Fibroblast of skin of scalp (primary cell): ENCODE measurements at places on chromosomes 1 and 21.

- no peak for DNase-seq
Observed at GRCh38 chr1:6800745-6801144, 15.5 kb downstream of the CAMTA1 start.

DNA sequence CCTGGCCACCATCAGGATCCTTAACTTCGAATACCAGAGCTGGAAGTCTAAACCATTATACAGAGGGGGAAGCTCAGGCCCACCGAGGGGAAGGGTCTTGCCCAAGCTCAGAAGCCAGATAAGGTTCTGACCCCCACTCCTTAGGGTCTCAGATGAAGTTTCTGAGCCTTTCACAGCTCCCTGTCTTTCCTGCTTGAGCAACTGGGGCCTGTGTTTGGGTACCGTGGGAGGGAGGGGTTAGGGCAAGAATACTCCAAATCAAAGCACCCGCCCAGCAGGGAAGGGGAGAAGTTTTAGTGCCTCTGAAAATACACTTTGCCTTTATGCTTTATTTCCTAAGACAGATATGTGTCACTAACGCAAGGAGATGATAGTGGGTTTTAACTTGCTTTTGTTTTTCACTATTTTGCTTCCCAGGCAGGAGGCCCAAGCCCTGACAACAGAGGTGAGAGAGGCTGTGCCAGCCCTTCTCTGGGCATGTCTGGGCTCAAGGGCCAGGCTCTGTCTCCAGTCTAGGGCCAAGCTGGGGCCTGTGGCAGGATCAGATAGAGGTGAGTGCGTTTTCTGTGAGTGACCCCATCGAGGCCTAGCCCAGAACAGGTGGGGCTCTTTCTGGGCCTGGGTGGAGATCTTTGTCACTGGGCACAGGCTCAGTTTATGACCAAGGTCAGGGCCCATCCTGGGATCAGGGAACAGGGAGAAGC lies 20.5 kb upstream of the TENT5B start:
- DNase-seq, result no peak

GRCh38 chr1:24084050-24084449 lies 27.9 kb downstream of the MYOM3 start:
- DNase-seq, result no peak

DNA sequence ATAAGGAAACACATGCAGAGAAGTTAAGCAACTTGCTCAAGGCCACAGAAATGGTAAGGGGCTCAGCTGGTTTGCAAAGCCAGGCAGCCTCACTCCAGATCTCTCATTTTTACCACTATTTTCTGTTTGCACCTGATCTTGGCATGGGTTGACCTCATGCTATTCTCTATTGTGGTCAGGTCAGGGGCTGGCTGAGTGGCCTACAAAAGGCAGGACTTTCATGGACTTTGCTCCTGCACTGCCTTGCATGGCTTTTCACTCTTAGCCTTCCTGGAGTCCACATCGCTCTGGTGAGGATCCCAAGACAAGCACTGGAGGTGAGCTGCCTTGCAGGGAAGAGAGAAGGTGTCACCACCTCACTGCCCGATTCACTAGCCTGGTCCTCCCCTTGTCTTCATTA lies 56.8 kb upstream of the CSF3R start:
- no peak for DNase-seq

DNA sequence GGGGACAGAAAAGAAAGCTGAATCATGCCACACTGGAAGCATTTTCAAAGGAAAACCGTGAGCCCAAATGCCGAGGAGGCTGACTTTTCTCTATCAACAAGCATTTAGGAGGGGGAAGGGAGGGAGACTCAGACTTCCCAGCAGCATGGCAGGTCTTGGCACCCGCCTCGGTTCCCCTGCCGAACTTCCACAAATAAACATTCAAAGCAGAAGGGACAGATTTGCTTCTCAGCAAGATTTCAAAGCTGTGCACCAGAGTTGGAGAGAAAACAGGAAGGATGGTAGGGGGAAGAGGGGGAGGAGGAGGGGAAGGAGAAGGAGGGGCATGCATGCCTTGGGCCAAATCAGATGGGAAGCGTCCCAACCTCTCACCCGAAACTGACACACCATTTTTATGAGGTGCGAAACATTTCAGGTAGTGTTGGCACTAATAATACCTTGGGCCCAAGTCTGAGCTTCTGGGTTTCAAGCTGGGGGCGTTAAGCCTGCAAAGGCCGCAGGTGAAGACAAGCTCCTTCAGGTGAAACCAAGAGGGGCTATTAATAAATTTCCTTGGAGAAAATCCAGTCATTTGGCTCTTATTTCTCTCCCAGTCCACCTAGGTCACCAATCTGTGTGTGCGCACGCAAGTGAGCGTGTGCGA lies 26.4 kb downstream of the ABCA4 start:
- DNase-seq, result peak; percentile 80

- DNase-seq, result no peak
Observed at GRCh38 chr1:51636191-51636590, 19.3 kb downstream of the OSBPL9 start.

GRCh38 chr21:46131838-46132651 lies 23.3 kb downstream of the FTCD start:
- DNase-seq, result no peak

DNA sequence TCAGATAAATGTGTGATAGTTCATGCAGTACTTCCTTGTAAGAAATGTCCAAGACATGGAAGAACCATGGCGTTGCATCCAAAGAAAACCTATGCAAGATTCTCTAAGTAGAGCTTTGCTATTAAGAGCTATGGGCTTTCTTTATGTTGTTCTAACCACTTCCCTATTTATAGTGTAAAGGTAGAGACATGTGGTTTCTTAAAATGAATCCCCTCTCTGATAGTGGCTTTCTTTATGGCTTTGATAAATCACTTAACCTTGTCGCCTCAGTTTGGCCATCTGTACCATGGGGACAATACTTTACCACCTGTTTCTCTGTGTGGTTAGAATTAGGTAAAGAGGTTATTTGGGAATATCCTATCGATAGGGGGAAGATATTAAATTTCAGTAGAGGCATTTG lies 305.5 kb downstream of the NFIA start:
- DNase-seq, result no peak

DNA sequence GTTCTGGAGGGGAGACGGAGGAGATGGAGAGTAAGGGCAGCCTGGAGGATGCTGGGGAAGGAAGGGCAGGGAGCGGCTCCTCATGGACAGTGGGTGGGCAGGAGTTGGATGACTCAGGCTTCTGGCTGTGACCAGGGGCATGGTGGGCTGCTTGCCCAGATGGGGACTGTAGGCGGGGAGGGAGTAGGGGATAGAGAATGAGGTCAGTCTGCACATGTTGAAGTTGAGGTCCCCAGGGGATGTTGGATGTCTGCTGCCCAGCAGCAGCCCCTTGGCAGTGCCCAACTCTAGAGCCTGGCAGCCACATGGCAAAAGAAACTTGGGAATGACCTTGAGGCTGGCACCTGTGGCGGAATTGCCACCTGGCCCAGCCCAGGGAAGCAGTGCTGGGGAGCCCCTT lies 6.4 kb downstream of the SELENON start:
- DNase-seq, result peak; percentile 69

- DNase-seq, result peak; percentile 90
Observed at GRCh38 chr1:54273092-54273794, 73.3 kb downstream of the MRPL37 start.

- no peak for DNase-seq
Observed at GRCh38 chr21:20276954-20277353, 721.3 kb upstream of the NCAM2 start.

GRCh38 chr1:66452162-66452561 lies 81.8 kb upstream of the SGIP1 start:
- no peak for DNase-seq

GRCh38 chr1:244439391-244440032 lies 12.2 kb downstream of the ADSS2 start:
- DNase-seq, result no peak

- peak; percentile 92 for DNase-seq
Observed at GRCh38 chr1:29243871-29244200, 7.5 kb downstream of the PTPRU start.

DNA sequence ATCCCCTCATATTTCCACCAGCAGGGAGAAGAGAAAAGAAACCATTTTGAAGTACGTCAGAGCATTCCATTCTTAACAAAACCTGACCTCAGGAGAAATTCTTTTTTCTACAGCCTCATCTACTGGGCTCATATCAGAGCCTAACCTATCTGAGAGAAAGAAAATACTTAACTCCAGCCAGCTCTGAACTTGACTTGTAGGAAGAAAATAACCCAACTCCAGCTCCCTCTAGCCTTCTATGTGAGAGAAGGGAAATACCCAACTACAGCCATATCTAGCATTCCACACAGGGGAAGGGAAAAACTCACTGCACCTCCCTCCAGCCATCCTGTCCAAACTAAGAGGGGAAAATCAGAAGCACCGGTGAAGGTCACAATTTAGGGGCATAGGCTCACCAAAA lies 57.7 kb downstream of the SPATA6 start:
- no peak for DNase-seq

DNA sequence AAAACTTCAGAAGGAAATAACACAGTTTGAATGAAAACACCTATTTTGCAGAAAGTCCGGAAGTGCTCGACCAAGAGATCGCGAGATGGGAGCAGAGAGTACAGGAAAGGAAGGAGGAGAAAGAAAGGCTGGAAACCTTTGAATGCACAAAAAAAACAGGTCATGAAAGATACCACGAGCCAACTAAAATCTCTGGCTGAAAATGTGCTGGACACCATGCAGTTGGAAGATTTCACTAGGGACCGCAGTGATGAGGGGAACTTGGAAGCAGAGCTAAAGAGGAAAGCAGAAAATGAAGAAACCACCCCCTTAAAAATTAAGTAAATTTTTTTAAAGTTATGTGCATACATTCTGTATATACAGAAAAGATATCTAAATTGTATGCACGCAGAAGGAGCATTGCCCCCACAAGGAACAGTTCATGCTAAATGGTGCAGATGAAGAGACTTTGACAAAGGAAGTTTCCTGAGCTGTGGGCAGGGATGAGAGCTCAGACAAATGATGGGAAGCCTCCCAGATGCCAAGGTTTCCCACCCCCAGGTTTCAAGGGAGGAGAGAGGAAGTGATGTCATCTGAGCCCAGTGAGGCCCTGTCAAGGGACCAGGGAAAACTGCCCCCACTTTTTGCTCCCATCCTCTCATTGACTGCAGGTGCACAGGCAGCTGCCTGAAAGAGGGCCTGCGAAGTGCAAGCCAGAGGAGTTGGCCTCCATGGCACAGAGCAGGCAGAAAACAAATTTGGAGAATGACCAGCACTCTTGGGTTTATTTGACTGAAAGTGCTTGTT lies 52.5 kb downstream of the ETS2 start:
- no peak for DNase-seq

- no peak for DNase-seq
Observed at GRCh38 chr1:221648201-221648600, 93.7 kb downstream of the DUSP10 start.

DNA sequence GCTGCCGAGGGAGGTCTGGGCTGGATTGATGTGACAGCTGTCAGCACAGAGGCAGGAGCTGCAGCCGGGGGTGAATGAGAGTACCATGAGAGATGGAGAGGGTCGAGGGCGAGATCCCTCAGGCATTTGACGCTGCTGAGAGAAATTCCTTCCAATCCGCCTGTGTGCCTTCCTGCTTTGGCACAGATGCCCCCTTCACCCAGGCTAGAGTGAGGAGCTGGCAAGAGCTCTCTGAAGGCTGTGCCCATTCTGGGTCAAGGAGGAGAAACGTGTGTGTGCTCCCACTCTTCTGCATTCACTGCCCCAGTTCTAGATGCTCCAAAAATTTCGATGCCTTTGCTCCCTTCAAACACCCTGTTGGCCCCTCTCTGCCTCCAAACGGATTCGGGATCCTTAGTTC lies 4.8 kb downstream of the ARTN start:
- DNase-seq, result no peak

DNA sequence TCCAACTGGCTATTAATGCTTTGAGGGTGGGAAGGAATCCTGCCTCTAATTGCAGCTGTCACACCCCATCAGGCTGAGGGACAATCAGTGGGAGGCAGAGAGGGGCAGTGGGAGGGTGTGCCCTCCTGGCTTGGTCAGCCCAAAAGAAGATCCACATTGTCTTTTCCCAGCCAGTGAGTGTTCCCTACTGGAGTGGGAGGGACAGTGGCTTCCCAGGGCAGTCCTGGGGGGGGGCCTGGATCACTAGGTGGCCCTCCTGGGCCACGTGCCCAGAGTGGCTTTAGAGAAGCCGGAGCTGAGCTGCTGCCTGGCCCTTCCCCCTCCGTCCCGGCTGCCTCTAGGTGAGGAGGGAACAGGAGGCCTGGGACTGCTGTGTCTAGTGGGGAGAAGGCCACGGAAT lies 14.0 kb downstream of the INKA2 start:
- no peak for DNase-seq

GRCh38 chr1:203563291-203563690 lies 63.3 kb upstream of the ATP2B4 start:
- DNase-seq, result peak; percentile 72

DNA sequence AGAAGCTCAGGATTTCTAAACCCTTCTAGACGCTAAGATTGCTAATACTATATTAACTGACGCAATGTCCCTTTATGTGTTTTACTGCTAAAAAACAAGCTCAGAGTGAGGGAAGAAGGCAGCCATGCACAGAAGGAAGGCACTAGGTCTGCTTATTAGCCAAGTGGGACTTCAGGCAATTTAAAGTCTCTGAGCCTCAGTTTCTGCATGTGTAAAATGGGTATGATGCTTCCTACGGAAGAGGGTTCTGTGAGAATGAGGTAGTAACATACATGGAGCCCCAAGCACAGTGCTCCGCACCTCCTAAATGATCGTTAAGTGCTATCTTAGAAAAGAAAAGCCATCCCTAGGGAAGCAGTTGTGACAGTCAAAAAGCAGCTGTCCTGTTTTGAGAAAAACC lies 16.9 kb downstream of the MIS18A start:
- no peak for DNase-seq

DNA sequence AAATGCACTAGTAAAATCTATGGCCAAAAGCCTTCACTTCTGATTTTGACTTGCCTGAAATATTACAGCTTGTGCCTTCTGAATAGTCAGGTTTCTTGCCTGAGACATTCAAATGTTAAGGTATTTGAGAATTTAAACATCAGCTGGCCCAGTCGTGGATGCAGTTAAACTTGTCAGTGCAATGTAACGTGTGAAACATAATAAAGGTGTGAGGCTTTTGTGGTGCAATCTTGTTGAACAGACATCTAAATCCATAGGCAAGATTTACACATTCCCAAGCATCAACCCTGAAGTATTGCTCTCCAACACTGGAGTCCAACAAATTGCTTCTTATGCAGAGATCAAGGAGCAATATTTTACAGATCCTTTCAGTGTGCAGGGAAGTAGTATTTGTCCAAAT lies 4.4 kb downstream of the CCN1 start:
- peak; percentile 76 for DNase-seq

DNA sequence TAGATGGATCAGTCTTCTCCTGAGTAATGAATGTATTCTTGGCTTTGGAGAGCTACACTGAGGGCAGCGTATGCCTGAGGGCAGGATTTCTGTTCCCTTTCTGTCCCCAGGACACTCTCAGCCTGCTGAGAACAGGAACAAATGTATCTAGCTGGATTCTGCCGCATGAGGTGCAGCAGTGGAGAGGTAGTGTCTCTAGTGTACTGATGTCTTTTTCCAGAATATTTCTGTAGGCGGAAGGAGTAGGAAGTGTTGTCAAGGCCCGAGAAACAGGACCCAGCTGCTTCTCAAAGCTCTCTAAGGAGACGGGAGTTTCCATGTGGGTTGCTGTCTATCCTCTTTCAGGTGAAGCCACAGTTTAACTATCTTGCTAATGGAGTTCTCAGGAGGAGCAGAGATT lies 65.5 kb downstream of the MT1HL1 start:
- no peak for DNase-seq
